ENCODE measurements at places on chromosomes 7 and 10. TPM values are rescaled to one million over a fixed set of nuclear protein-coding genes. Genes with fewer than 3 reads are reported as not detected.

UTF1 gene
- not detected for total RNA-seq

ZNF503 gene
- total RNA-seq = 0.13 TPM

DNA sequence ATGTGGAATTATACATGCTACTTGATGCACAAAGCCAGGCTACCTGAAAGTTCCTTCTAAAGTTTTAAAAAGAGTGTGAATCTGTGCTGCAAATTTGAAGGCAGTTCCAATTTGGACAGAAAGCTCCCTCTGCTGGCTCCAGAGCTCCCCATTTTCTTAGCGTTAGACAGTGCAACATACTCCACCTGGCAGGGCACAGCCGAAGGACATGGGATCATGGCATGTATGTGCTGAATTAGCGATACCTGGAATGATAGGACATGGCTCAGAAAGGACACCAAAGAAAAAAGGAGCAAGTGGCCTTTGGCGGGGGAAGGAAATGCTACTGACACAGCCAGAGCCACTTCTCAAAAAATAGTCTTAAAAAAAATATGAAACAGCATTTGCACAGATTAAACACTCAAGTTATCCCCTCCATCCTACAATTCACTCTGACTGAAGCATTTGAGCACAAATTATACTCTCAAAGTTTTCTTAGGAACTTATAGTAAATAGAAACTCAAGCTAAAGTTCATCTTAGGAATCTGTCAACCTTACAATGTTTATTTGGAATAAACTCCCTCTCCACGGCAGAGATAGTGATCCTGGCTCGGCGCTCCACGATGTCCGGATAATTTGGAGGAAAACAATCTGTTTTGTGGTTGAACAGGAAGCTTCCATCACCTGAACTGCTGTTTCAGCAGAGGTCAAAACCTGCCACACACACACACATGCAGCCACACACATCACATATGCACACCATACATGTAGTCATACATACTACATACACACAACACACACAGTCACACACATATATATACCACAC is 80.0 kb downstream of the C7orf25 start:
- no peaks in the 10 kb centered on the region for H3K27me3 ChIP-seq
- no peaks in the 10 kb centered on the region for H3K4me1 ChIP-seq

DNA sequence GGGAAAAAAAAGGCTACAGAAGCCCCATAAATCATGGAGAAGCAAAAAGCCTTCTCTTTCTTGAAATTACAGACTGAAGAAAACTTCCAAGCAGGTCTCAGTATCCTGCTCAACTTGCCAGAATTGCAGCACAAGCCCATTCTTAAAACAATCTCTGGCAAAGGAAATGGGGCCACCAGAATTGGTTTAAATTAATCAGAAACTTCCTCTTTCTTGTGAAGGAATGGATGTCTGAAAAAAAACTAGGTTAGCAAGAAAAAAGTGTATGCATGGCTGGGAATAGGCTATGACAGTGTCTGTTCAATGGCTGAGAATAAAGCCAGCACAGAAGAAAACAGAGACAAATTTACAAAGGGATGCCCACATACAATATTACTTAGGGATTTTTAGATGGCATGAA is 59.1 kb downstream of the TFEC start:
- H3K27me3 ChIP-seq = no peaks in the 10 kb centered on the region
- H3K4me3 ChIP-seq = no peak overlapping the region
- no peaks in the 10 kb centered on the region for H3K4me1 ChIP-seq
- H3K27ac ChIP-seq = no peak overlapping the region
- H3K36me3 ChIP-seq = no peaks in the 10 kb centered on the region
